T-helper 17 cell (primary cell): ENCODE measurements at places on chromosomes 5 and 9. TPM values are rescaled to one million over a fixed set of nuclear protein-coding genes. Genes with fewer than 3 reads are reported as not detected.

DNA sequence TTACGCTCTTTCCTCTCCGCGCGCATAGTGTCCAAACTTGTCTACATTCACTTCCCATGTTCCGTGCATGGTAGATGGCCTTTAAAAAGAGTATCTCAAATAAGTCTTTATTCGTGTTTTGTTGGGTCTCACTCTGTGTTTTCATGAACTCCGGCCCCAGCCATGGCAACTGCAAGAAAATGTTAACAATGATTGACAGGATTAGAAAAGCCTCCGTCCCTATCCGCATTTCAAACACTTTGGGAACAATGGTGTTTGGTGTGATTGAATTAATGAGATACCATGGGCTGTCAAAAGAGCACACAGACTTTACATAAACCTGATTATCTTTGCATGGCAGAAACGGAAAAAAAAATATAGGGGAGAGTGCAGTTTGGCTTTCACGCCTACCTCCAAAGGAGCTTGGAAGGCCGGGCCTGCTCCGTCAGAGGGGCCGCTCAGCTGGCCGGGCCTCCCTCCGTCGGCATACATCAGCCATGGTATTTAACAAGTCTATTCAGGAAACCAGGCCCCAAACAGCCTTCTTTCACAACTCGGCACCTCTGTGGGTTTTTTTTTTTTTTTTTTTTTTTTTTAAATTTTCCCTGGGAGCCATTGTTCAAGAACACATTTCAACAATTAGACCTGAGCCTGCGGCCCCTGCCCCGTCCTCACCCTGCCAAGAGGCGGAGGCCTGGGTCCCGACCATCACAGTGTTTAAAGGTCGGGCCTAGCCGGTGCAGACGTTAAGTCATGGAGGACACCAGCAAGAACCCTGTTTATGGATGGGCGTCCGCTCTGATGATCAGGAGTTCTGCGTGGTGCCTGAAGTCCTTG, 323.8 kb upstream of the IRX4 start:
- DNase-seq: no peak

DNA sequence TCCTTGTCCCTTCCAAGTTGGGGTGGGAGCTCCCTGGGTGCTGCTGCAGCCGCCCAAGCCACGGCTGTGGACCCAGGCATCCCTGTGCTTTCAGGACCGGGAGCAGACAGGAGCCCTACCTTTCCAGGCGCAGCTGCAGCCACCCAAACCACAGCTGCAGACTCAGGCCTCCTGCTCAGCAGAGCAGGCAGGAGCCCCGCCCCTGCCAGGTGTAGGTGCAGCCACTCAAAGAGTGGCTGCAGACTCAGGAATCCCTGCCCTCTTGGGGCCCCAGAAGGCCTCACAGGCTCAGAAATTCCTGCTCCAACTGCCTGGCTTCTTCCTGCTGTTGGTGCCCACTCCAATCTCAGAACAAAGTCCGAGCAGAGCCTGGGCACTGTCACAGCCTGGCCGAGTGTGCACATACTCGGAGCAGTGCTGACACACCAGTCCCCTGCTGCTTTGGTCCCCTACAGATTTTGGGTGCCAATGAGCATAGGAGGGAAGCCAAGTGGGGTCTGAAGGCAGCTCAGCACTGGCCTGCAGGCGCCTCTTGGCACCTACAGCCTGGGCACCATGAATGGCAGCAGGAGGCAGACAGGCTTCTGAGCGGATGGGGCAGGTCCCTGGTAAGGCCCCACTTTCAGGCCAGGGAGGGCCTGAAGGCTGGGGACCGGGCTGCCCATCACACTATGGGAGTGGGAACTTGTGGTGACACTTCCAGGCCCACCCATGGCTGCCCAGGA, 6.0 kb upstream of the TESK1 start:
- DNase-seq: no peak

DNA sequence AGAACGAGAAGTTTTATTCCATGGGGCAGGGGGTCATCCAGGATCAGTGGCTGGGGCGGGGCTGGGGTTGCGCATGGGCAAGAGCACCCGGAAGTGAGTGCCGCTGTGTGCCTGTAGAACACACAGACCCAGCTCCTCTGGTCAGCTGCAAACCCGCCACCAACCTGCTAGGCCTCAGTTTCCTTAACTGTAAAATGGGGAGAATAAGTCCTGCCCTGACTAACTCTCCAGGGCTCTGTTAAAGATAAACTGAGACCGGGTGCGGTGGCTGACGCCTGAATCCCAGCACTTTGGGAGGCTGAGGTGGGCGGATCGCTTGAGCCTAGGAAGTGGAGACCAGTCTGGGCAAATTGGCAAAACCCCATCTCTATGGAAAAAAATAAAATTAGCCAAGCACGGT, 152.2 kb downstream of the GABBR2 start:
- no peak for DNase-seq

The FLT4 gene
- total RNA-seq: 1.5 TPM

- no peak for DNase-seq
Observed at GRCh38 chr9:68777070-68777763, 72.2 kb downstream of the PIP5K1B start.

The ANXA2R gene
- 44.0 TPM for total RNA-seq

GRCh38 chr5:131193106-131193505, 22.4 kb downstream of the LYRM7 start:
- DNase-seq: no peak

The SHC3 gene
- not detected for total RNA-seq

- DNase-seq: no peak
Observed at GRCh38 chr9:120312031-120312430, 267.9 kb downstream of the CDK5RAP2 start.

- no peak for DNase-seq
Observed at GRCh38 chr9:93081931-93082330, 14.1 kb upstream of the CARD19 start.

- DNase-seq: no peak
Observed at GRCh38 chr9:113913426-113914195, 37.5 kb downstream of the ZNF618 start.

DNA sequence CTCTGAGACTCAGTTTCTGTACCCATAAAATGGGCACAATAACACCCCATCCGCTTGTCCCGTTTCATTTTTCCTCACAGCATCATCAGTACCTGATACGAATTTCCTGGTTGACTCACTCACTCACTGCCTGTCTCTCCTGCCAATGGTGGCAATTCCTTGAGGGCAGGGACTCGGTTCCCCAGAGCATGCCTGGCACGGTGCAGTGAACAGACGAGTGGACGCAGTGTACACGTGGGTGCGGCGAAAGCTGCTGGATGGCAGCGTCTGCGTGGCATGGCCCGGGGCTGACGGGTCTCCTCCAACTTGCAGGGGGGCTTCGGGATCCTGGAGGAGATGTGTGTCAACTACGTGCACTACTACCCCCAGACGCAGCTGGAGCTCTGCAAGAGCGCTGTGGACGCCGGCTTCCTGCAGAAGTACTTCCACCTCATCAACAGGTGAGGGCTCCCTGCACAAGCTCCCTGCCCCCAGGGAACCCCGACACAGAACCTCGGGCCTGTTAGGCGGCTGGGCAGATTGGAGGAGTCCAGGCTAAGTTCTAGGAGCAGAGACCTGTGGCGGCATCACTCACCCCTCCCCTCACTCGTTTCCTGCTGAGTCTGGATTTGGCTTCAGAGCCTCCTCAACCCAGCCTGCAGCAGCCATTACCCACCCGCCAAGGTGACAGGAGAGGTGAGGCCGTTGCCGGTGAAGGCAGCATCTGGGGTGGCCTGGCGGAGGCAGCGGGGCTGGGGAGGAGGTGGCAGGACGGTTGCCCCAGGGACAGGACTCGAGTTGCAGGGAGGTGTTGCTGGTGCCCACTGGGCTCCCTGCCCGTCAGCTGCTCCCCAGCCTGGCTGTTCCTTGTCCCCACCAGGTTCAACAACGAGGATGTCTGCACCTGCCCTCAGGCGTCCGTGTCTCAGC, 20.3 kb downstream of the DBH start:
- no peak for DNase-seq

- no peak for DNase-seq
Observed at GRCh38 chr9:23254404-23255184, 571.4 kb downstream of the ELAVL2 start.

The GRIA1 gene
- total RNA-seq: not detected

DNA sequence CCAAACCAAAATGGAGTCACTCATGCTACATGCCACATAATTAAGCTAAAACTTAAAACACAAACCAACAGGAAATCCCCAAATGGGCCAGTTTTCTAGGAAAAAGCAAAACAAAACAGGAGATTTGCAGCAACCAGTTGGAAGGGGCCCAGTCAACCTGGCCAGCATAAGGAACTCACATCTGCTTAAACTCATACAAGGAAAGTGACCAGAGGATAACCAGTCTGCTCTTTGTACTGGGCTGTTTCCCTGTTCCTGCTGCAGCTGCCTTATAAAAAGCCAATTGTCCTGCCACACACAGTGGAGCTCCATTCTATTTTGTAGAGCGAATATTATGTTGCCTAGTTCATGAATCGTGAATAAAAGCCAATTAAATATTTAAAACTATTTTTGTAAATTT, 29.5 kb upstream of the PTPDC1 start:
- no peak for DNase-seq

DNA sequence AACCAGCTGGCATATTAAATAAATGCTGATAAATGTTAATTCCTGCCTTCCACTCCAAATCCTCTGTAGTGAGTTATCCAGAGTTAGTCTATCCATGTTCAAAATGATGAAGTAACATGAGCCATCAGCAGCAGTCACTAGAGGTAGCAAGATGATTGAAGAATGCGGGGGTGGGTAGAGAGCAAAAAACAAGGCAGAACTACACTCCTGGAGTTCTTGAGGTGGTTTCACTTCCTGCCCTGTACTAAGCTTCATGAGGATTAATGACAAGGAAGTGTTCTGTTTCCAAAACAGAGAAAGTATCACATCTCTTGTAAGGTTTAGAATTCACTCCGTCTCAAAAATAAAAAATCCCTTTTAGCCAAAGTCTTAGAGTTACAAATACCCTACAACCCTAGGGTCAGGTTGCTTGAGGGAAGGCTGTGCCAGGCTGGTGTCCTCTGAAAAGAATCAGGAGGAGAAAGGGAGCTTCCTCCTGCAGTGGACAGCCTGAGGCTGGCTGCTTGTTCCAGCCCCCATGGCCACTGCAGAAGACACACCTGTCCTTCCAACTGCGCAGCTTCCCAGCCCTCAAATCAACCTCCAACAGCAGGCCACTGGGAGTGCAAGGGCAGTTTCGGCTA, 180.2 kb downstream of the DENND1A start:
- no peak for DNase-seq

DNA sequence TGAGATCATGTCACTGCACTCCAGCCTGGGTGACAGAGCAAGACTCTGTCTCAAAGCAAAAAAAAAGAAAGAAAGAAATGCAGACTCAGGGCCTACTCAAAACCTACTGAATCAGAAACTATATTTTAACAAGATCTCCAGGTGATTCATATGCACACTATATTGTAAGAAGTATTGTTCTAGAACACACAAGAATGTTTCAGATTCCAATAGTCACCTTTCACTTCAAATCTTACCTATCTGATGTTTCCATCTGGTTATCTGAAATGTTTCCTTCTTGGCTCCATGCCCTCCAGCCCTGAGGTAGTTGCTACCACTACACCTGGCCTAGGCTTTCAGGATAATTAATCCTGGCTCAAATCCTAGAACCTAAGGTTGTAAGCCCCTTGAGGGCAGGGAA, 36.8 kb upstream of the SNX2 start:
- no peak for DNase-seq

The UHRF2 gene
- total RNA-seq: 136 TPM

GRCh38 chr9:87859786-87860185, 22.9 kb upstream of the SPATA31E1 start:
- DNase-seq: no peak

GRCh38 chr5:32332966-32333365, 20.2 kb upstream of the MTMR12 start:
- no peak for DNase-seq

The PDCD1LG2 gene
- 1.1 TPM for total RNA-seq

GRCh38 chr5:131206772-131207171, 36.0 kb downstream of the LYRM7 start:
- DNase-seq: no peak

The ITK gene
- total RNA-seq: 235 TPM

The TRUB2 gene
- 8.5 TPM for total RNA-seq

DNA sequence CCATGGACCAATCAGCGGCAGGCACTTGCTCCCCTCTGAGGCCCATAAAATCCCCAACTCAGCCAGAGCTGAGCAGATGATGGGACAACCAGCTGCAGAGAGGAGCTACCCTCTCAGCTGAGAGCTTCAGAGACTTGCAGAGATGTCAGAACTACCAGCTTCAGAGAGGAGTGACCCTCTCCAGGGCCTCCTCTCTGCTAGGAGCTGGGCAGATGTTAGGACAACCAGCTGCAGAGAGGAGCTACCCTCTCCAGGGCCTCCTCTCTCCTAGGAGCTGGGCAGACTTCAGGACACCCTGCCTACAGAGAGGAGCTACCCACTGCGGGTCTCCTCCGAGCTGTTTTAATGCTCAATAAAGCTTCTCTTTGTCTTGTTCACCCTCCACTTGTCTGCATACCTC, 3.0 kb upstream of the AUH start:
- DNase-seq: no peak

The WASHC1 gene
- 18.8 TPM for total RNA-seq

The PRR16 gene
- not detected for total RNA-seq

- DNase-seq: no peak
Observed at GRCh38 chr5:146283344-146283761, 55.3 kb upstream of the POU4F3 start.

The DND1 gene
- total RNA-seq: 1.9 TPM

The STPG3 gene
- total RNA-seq: 0.62 TPM

GRCh38 chr9:120712539-120713031, 1.7 kb downstream of the MEGF9 start:
- DNase-seq: no peak

- no peak for DNase-seq
Observed at GRCh38 chr9:117368684-117369230, 46.1 kb downstream of the ASTN2 start.

DNA sequence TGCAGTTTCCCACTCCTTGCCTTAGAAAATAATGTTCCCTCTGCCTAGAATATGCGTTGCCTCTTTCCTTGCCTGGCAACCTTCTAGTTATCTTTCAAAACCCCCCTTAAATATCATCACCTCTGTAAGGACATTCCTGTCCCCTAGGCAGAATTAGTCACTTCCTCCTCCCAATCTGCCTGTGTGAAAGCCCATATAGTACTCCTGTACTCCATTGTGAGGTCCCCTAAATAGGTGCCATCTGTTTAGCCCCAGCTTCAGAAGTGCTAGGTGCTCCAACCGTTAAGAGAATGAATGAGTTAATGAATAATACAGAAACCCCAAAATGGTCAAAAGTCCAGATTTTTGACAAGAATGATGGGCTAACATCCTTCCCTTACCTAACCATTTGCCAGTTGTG, 181.4 kb downstream of the GDNF start:
- no peak for DNase-seq

DNA sequence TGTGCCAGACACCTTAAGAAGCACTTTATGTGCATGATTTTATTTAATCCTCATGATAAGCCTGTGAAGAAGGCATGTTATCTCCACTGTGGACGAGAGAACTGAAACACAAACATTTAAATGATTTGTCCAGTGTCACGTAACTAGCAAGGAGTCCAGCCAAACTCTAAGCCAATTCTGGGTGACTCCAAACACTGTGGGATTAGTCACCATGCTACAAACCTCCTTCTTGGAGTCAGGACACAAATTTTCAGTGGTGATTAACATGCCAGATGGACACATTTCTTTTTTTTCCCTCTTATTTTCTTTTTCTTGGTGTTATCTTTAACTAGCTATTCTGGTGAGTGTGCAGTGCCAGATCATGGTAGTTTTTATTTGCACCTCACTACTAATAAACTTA, 316.8 kb downstream of the NDUFS4 start:
- no peak for DNase-seq

- DNase-seq: no peak
Observed at GRCh38 chr5:150879358-150879757, 25.4 kb downstream of the ZNF300 start.

The MTAP gene
- total RNA-seq: 28.8 TPM

The HMCN2 gene
- 0.12 TPM for total RNA-seq

- no peak for DNase-seq
Observed at GRCh38 chr5:73434461-73434860, 14.1 kb downstream of the FOXD1 start.
